Stimulated activated CD4-positive, alpha-beta T cell treated with anti-CD3 and anti-CD28 coated beads, TNF-alpha, amount 100 ng/mL, for 1 hour (primary cell): ENCODE measurements at places on chromosomes 1 and 21.

DNA sequence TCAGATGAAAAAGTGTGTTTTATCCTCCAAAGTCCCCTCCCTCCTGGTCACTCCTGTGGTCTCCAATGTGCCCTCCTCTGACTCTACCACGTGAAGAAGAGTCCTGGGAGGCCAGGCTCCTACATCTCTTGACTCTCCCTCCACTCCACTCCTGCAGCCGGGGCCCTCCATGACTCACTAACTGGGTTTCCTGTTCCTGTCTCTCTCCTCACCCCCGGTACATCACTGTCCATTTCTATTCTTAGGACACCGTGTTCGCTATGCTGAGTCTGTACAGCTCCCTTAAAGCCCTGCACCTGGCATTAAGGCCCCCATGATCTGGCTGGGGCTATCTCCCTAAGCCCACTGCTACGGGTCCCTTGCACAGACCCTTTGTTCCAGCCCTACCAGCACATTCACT, 93.4 kb downstream of the BCAR3 start:
- no peak for DNase-seq

- no peak for DNase-seq
These were observed 12.5 kb downstream of the MAST2 start for GRCh38 chr1:45815667-45816458.

- DNase-seq = no peak
These were observed 63.5 kb downstream of the CYP4B1 start for GRCh38 chr1:46862348-46862747.

DNA sequence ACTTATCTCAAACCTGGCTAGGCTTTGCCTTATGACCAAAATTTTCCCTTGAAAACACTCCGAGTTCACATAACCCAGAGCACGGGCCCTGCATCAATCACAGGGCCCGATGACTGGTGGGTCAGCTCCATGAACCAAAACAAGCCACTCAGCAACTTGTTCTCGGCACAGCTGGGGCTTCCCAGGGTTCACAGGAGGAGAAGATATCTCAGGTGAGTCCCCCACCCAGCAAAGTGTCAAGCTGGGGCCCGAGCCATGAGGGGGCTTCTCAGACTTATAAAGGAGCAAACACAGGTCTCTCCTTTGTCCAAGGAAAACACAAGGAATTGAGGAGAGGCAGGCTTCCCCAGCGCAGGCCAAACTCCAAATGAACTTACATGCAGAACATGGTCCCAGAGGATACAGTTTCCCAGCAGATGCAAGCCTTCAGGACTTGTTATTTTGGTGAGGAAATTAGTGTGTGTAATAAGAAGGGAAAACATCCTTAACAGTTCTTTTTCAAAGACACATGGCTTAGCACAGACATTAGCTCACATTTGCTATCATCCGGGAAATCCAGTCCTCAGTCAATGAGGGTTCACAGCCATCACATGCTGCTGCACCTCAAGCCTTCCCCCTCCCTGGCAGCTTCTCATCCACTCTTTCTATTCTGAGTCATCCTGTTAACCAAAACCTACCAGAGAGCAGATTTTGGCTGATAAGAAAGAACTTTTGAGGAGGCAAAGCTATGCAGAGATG, 98.1 kb upstream of the NFIA start:
- DNase-seq = no peak

GRCh38 chr21:42214081-42214750, 4.7 kb upstream of the ABCG1 start:
- DNase-seq = no peak

DNA sequence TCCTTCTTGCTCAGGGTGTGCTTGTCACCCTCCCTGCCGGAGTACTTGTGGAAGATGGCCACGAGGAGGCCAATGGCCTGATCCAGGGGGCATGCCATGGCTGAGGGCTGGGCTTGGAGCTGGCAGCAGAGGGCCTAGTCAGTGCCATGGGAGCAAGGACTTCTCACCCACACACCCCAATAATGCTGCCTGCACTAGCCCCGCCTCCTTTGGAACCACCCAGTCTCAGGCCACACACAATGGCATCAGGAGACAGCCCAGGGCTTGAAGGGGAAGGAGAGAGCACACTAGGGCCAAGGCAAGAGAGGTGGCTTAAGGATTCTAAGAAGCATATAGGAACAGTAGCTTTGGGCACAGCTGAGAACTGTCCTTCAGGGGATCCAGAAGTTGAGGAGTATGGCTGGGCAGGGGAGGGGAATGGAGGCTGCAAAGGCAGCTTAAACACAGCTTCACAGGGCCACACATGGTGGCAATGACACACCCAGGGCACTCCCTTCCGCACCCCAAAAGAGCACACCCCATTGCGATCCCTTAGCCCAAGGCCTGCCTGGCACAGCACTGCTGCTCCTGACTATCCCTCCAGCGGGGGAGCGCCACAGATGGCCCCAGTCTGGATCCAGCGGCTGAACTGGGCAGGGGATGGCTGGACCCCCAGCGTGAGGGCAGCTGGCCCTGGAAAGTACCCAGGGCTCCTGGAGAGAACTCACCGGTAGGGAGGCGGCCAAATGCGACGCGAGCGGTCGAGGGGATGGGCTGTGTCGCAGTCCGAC, at the start of gene S100A6:
S100A6 (minus strand) TSS at position 750 of the 770 bp plus-strand sequence; CDS start at position 98, 652 bp downstream.
- DNase-seq = no peak

DNA sequence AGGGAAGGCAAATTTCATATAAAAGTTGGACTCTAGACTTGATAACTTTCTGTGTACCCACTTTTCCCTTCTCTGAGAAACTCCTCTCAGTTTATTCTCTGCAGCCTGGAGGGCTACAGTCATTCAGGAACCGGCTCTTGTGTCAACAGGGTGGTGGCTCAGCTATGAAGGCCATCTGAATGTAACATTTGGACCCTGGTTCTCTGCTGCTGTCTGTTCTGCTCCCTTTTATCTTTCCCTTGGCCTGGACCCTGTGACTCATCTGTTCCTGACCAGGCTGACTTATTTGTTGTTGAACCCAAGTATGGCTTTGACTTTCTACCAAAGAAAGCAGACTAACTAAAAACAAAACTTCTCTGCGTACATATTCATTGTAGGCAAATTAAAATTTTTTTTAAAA, 75.4 kb downstream of the CENPF start:
- DNase-seq = no peak

GRCh38 chr1:228166170-228166936, 749 bp downstream of the IBA57 start:
- peak; percentile 26 for DNase-seq

DNA sequence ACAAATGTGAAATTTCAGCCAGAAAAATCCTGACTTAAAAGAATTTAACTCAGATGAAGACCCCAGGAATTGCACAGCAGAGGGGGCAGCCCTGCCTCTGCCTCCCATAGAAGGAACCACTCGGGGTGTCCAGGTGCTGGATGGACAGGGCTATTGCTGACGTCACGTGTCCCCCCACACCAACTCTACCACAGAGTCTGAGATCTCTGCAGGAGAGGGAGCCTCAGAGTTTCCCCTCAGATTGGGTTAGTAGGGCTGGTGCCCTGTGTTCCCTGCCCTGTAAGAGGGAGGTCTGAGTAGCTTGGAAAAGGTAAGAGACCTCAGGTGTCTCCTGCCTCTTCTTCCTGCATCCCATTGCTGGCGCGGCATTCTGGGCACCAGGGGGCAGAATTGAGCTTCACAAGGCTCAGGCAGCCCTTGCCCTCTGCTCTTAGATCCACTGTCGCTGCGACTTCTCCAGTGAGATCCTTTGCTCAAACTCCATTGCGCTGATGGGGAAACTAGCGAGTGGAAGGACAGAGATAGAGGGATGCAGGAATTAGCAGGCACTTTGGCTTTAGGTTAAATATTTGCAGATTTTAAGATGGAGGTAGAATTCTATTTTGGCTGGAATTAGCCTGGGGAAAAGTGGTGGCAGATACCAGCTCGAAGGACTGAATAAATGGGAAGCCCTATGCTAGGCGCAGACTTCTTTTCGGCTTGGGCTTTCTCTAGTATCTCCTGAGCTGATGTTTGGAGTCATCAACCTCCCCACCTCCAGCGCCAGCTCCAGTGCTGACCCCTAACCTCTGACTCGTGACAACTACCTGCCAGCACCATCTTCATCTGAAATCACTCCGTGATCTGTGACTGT, 42.8 kb upstream of the DMBX1 start:
- peak; percentile 74 for DNase-seq

- DNase-seq = no peak
These were observed 180.0 kb downstream of the CDC7 start for GRCh38 chr1:91680556-91681155.

DNA sequence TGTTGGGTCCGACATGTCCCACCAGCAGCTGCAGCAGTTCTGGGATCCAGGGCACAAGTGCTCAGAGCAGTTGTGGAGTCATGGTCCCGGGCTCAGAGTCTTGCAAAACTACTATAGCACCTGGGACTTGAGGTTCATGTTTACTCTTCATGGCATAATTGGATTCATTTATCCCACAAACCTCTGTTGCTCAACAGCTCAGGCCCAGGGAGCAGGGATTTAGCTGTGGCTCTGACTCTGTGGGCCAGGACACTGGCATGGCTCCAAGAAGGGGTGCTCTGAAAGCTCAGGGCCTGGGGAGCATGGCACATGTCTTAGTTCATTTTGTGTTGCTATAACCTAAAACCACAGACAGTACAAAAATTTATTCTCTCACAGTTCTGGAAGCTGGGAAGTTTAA, 626.7 kb upstream of the ADGRL2 start:
- no peak for DNase-seq
